ENCODE measurements at places on chromosomes 7 and 10. TPM values are rescaled to one million over a fixed set of nuclear protein-coding genes. Genes with fewer than 3 reads are reported as not detected.

SAMD9L gene
- total RNA-seq = 28.8 TPM

CHST3 gene
- 10.5 TPM for total RNA-seq

TRIM73 gene
- 3.7 TPM for total RNA-seq

CARD11 gene
- total RNA-seq = 0.96 TPM

TSPAN15 gene
- 97.7 TPM for total RNA-seq

HOXA2 gene
- 6.4 TPM for total RNA-seq

FAM24B gene
- 4.9 TPM for total RNA-seq

GPC2 gene
- 17.2 TPM for total RNA-seq

UNCX gene
- not detected for total RNA-seq

NODAL gene
- not detected for total RNA-seq

CCNJ gene
- total RNA-seq = 1.00 TPM

GRIFIN gene
- total RNA-seq = not detected

PPP1R17 gene
- not detected for total RNA-seq

OR2A5 gene
- not detected for total RNA-seq

LDB1 gene
- total RNA-seq = 34.5 TPM

TDRD1 gene
- total RNA-seq = not detected

Measured in transverse colon (tissue), 4 donors.